ENCODE measurements at places on chromosomes 3 and 15.

GRCh38 chr3:51974277-51974962, 444 bp upstream of the ABHD14A start:
- DNase-seq: no peak

DNA sequence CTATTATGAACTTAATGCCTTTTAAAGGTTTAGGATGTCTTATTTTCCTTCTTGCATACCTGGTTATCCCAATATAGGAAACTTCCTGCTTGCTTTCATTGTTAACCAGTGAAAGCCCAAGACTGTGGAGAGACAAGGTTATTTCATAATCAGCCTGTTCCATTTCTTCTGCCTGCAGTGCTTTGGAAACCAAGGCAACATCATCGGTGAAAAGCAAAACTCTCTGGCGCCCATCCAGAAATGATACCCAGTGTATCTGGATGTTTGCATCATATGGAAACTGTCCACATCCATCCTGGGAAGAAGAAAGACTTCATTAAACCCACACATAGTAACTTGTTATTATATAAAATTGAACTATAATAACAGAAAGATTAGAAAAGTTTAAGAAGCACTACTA, 170.1 kb downstream of the VPS13C start:
- DNase-seq: no peak

DNA sequence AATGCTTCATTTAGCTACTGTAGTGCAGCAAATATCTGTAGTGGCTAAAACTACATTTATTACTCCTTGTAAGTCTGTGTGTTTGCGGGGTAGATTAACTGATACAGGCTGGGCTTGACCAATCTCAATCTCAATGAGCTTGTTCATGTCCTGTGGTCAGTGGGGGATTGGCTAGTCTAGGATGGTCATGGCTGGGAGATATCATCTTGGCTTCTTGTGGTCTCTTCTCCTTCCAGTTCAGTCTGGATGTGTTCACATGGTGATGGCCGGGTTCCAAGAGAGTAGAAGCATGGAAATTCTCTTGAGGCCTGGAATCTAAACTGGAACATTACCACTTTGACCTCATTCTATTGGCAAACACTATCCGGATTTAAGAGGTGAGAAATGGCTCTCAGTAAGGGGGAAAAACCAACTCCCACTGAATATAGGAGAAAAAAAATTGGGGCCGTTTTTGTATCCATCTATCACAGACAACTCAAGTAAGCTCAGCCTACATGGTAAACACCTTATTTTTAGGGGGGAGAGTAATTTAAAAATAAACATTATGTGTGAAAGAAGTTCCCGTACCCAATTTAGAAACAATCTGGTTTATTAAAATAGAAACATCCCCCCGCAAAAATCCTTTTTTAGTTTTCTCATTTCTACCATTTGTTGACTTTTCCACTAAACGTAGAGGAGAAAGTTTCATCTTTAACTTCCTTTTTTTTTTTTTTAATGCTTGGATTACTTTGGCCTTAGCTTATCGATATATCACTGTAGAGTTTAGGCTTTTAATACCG, 284.9 kb upstream of the TBC1D5 start:
- no peak for DNase-seq

GRCh38 chr3:189588070-189588469, 43.1 kb upstream of the TP63 start:
- no peak for DNase-seq

GRCh38 chr15:27097506-27097905, 126.5 kb downstream of the GABRG3 start:
- no peak for DNase-seq

DNA sequence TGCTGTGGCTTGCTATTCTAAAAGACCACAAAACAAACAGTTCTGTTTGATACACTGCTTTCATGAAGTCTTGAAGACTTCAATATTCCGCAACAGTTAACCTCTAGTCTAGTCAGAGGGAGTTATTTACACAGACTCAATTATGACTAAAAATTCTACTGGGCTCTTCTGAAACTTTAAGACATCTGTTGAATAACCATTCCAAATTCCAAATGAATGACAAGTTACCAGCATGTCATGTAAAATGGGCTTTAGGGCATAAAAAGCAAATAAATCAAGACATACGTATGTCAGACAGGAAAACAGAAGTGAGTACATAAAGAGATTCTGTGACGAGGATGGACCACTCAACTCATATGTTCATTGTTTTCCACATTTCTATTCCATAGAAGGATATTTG, 93.9 kb downstream of the PLOD2 start:
- DNase-seq: no peak

DNA sequence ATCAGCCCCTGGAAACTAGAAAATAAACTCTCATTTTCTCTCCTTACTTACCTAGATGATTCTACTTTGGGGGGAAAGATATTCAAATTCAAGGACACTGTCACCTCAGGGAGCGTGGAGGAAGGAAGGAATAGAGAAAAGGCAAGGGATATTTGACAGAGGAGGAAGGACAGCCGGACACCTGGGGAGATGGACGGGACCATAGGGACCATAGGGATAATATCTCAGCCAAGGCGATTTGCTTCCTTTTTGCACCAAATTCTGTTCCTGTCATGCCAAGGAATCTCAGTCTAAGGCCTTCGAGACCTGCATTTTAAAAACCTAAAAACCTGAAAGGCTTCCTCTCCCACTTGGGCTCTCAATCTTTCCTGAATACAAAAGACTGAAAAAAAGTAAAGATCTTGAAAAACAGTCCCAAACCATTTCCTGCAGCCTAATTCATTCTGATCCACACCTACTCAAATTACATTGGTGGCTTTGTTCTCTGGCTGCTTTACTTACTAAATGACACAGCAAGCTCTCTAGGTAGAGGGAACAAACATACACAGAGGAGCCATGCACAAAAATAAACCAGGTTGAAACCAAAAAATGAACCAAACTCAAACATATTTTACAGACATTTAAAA, 73.9 kb upstream of the SLC24A5 start:
- no peak for DNase-seq
